ENCODE measurements at places on chromosomes 2 and 18.

DNA sequence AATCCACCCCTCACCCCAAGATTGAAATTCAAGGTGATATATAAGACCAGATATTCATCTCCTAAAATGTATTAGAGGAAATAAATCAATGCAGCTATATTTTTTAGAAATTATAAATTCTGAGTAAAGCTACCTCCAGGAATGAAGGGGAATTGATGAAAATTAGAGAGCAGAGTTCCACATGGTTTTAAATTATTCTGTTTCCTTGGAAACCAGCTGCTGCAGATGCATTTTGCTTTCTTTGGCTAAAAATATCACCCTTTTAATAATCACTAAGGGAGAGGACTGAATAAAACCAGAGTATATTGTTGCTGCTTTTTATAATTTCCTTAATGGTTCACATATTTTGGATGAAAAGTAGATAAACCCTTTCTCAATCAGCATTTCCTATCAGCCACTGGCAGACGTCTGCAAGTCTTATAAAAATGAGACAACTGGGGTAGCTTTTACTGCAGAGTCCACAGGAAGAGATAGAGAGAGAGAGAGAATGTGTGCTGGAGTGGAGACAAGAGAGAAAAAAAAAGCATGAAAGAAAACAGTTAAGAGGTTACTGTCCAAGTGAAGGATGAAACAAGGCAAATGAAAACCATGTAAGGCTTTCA lies 2.0 kb downstream of the CSRNP3 start:
- DNase-seq: no peak

- no peak for DNase-seq
These were observed 923 bp downstream of the PSMD1 start for GRCh38 chr2:231057590-231057989.

DNA sequence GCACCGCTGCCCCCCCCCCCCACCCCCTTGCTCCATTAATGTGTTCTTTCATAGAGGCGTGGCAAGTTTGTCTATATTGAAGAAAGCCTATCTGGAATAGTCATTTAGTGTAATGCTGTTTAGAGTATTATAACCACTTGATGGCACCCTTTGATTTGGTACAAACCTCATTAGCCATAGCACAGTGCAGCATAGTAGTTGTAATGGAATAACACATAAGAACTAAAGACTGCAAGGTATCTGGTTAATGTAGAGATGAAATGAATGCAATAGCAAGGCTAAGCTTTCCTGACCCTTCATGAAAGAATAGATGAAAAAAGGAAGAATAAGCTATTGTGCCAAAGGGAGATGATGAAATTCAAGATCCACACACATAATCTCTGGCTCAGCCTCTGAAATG lies 81.9 kb downstream of the EHBP1 start:
- peak; percentile 19 for DNase-seq

DNA sequence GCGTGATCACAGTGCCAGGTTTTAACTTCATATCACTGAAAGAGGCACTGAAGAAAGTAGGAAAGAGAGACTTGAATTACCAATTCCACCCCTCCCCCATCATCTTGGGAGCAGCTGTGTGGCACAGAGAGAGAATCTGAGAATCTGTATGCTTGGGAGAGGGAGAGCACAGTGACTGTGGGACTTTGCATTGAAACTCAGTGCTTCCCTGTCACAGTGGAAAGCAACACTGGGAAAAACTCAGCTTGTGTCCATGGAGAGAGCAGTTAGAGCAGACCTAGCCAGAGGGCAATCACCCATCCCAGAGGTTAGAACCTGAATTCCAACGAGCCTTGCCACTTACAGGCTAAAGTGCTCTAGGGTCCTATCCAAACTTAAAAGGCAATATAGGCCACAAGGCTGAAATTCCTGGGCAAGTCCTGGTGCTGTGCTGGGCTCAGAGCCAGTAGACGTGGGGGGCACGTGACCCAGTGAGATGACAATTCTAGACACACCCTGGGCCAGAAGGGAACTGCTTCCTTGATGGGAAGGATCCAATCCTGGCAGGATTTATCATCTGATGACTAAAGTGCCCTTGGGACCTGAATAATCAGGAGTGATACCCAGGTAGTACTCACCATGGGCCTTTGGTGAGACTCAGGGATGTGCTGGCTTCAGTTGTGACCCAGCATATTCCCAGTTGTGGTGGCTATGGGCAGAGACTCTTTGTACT lies 15.5 kb upstream of the ABCB11 start:
- no peak for DNase-seq

- no peak for DNase-seq
These were observed 762 bp downstream of the INO80C start for GRCh38 chr18:35497027-35497369.

GRCh38 chr2:100780203-100781008 lies 39.5 kb upstream of the NPAS2 start:
- DNase-seq: peak; percentile 46

GRCh38 chr18:23852236-23853045 lies 162.1 kb upstream of the TTC39C start:
- DNase-seq: no peak

DNA sequence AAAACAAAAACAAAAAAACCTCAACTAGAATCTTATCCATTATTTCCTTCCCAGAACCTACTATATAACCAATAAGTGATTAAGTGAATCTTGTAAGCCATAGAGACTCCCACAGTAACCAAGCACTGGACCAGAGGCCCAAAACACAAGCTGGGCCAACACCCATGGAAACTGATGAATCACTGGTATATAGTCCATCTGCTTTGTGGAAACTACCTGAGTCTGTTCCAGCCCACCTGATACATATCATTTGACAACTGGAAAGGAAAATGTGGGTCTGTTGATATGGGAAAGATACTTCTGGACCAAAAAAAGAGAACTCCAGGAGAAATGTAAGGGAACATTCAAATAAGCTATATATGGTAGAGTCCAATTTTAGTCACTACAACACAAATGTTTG lies 252.8 kb downstream of the MREG start:
- no peak for DNase-seq

DNA sequence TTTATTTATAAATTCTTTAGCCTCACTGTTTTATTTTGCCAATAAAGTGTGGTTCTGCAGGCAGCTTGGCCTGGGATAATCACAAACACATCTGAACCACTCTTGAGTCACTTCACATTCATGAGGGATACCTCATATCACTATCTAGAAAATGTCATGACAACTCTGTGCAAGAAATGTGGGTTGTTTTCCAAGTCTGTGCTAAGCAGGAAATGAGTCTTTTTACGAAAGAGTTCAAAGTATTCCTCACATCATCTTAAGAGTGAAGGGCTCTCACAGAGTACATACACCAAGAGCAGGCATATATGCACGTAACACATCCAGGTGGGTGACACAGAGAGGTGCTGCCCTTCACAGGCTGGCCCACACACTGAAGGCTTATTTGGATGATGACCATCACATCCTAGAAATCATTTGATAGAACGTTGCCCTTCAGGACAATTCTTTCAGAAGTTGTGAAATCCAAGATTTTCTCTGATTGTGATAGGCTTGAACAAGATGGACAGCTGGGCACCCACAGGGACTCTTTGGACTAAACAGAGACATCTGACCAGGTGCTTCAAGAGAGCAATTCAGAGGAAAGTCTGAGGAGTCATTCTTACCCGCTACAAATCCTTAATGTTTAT lies 811.1 kb upstream of the LRATD1 start:
- DNase-seq: no peak

GRCh38 chr18:32042337-32042736 lies 23.7 kb downstream of the RNF125 start:
- DNase-seq: no peak

- no peak for DNase-seq
These were observed 528.1 kb upstream of the DCC start for GRCh38 chr18:51811883-51812282.

- DNase-seq: no peak
These were observed 384.4 kb downstream of the TSN start for GRCh38 chr2:122139739-122140420.

DNA sequence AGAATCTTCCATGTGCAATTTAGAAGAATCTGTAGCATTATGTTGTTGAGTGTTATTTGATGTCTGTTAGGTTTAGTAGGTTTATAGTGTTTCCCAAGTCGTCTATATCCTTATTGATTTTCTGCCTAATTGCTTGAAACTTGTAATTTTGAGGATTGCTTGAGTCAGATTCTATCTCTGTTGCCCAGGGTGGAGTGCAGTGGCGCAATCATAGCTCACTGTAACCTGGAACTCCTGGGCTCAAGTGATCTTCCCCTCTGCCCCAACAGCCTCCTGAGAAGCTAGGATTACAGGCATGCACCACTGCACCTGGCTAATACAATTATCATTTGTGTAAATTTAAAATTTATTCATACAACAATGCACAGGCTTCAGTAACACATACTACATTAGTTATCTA lies 3.1 kb upstream of the TCF23 start:
- DNase-seq: no peak

DNA sequence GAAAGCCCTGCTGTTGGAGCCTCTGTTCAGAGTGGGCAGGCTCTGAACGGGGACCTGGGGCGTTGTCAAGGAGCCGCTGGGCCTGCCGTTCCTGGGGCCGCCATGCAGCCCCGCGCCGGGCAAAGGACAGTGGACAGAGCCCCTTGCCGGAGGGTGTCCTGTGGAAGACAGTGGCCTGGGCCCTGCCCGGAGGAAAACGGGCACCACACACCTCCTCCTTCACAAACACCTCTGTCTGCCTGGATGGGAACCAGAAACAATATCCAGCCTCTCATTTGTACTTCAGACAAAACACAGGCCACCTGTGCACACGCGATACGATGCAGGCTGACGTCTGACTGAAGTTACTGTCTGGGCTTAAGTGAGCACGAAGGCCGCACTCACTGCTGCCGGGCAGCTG lies 233.7 kb downstream of the TWIST2 start:
- DNase-seq: no peak

- DNase-seq: no peak
These were observed 131.5 kb downstream of the HDAC4 start for GRCh38 chr2:239269173-239269885.

DNA sequence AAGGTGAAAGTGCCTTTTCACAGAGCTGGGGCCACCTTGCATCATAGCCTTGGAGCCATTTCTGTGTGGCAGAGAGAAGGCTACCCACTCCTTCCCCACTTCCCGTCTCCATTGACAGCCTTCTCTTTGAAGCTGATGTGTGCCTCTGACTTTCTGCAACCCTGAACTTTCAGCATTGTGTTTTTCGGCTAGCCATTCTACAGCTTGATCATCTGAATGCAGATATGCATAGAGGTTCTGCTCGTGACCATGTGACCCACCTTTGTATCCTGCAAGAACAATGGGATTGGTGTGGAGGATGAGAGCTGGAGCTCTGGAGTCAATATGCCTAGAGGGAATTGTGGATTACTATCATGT lies 69.1 kb upstream of the KCNE4 start:
- DNase-seq: no peak

GRCh38 chr2:219442256-219443015 lies 7.8 kb downstream of the SPEG start:
- DNase-seq: no peak

GRCh38 chr2:197356136-197356535 lies 45.6 kb upstream of the ANKRD44 start:
- DNase-seq: no peak

GRCh38 chr18:33210575-33211189 lies 229.8 kb downstream of the CCDC178 start:
- no peak for DNase-seq

- no peak for DNase-seq
These were observed 102.2 kb upstream of the FZD7 start for GRCh38 chr2:201931475-201931874.

- no peak for DNase-seq
These were observed 119.3 kb downstream of the ABCA12 start for GRCh38 chr2:215019085-215019484.

DNA sequence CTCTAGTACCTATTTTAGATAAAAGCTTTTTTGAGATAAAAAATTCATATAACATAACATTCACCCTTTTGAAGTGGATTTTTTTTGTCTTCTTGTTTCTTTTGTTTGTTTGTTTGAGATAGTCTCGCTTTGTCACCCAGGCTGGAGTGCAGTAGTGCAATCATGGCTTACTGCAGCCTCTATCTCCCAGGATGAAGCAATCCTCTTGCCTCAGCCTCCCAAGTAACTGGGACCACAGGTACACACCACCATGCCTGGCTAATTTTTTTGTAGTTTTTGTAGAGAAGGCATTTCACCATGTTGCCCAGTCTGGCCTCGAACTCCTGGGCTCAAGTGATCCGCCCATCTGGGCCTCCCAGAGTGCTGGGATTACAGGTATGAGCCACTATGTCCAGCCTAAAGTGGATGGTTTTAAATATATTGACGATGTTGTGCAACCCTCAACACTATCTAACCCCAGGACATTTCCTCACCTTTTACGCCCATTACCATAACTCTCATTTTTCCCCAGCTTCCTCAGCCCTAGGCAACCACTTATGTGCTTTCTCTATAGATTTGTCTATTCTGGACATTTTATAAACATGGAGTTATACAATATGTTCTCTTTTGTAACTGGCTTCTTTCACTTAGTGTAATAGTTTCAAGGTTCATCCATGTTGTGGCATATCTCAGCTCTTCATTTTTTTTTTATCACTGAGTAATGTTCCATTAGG lies 38.8 kb downstream of the CTIF start:
- DNase-seq: no peak

DNA sequence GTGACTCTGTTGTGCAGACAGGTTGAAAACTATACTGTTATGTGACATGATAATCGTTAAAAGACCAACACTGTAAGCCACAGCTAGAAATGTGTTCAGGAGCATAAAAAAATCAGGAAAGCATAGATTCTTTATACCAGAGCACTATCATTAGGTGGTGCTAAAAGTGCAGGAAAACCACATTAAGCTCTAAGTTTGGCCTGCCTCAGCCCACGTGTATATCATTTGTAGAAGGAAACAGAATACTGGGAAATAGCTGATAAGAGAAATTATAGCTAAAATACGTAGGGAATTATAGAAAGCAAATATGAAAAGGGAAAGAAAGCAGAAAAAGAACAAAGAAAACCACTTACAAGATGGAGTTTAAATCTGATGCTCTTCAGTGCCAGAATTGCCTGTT lies 26.5 kb upstream of the C2orf74 start:
- DNase-seq: peak; percentile 11

- DNase-seq: no peak
These were observed 46.5 kb downstream of the SMAD4 start for GRCh38 chr18:51076503-51076902.

DNA sequence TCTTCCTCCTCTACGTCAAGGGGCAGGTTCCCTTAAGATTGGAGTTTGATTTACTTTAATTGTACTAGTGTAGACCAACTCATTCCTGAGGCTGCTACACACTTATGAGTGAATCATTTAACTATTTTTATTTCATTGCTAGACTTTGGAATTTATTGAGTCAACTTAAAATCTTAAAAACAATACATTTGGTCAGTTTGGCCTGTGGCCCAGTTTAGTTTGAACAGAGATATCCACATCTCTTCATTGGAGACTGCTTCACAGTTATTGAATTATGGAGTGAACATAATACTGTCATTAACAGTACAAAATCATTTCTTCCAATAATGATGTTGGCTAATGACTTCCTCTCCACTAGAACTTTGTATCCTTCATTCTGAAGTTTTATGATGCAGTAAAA lies 34.5 kb upstream of the STPG4 start:
- DNase-seq: peak; percentile 45

DNA sequence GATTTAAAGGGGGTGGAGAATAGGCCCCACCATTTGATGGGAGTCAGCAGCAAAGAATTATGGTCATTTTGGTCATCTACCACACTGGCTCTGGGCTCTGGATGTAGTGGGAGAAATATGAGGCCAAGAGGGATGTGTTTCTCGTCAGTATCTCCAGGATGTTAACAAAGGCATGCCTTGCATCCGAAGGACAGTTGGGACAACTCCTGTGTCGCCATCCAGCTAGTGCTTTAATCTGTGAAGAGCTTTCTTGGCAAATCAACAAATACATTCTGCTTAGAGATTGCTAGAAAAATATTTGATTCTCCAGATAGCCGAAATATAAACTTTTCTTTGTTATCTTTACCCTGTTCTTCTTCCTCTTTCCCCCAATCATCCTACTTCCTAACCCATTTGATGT lies 287.1 kb upstream of the TNP1 start:
- no peak for DNase-seq
